ENCODE measurements at places on chromosomes 5 and 9.

GRCh38 chr9:27701016-27701415 is 127.7 kb upstream of the C9orf72 start:
- DNase-seq: no peak

DNA sequence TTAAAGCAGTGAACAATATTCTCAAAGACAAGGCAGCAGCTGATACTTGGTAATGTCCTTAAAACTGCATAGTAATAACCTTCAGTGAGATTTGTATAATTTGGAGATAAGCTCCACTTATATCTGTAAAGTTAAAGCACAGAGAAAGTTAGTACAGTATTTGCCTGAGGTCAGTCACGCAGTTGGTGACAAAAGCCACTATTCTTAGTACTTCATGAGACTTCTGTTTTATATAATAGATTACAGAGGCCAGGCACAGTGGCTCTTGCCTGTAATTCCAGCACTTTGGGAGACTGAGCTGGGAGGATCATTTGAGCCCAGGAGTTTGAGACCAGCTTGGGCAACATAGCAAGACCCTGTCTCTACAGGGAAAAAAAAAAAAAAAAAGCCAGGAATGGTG is 266.4 kb upstream of the DMRT1 start:
- no peak for DNase-seq

DNA sequence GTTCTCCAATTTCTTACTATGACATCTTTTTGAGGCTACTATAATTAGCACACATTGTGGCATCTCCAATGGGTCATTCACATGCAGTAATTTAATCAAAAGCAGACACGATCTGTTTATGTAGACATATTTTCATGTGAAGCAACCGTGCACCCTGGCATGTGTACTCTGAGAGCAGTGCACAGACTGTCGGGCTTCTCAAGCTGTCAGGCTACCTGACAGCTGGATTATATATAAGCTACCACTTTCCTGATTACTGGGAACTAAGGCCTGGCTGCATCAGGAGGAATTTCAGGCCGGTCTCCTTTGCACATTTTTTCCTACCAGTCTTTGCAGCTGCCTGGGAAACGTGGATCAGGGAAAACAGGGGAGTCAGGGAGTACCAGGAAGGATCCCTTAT is 197.5 kb downstream of the MAPKAP1 start:
- DNase-seq: no peak

- DNase-seq: peak; percentile 77
Measured at GRCh38 chr9:133656211-133657119, 20.3 kb downstream of the DBH start.

DNA sequence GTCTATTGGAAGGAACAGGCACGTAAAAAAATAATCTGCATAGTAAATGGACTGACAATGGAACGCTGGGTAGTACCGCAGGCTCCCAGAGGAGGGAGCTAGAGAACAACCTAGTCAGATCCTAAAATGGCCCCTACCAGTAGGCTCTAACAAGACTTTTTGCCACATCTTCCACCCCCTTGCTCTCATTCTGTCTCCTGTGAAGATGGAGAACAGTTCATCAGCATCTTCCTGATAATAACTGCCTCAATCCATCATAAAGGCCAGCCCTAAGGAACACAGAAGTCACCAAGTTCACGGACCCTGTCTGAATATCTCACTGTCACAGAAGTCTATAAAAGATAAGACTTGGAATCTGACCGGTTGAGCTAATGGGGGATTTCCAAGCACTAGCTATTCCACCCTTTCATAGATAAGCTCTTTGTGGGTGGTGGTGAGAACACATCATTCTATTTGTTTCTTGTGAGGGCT is 133.4 kb downstream of the SLC1A3 start:
- peak; percentile 71 for DNase-seq

DNA sequence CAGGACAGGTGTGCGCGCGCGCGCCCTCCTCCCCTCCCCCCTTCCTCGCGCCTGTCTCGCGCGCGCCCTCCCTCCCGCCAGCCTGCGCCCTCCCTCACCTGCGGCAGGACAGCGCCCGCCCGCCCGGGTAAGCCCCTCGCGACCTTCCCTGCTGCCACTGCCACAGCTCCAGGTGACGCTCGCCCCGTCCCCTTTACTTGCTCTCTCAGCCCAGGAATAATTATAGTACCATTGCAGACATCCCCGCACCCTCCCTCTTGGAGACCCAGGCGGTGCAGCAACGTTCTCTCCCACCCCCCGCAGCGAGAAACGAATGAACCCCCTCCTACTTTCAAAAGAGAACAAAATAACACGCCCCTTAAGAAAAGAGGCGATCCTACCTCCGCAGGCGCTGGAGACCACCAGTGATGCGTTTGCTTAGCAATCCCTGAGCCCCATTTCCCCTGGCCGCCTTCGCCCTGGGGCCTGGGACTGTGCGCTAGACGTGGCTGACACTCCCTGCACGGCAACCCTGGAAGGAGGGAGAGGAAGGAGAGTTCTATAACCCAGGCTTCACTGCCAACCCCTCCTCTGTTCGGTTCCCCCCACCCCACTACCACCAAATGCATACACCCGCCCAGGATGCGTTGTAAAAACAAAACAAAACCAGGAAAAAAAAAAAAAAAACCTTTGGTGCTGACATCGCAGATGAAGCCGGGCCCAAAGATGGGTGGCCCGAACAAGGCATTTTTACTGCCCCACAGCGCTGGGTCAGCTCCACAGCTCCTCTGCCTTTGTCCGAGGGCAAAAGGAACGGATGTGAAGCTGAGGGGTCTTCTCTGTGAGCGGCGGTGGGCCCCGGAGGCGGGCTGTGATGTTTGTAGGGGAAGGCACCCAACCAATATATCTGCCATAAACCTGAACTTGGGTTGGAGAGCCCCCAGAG is 5.6 kb upstream of the PURA start:
- peak; percentile 45 for DNase-seq

- DNase-seq: no peak
Measured at GRCh38 chr9:32839013-32839885, 55.9 kb downstream of the TMEM215 start.

DNA sequence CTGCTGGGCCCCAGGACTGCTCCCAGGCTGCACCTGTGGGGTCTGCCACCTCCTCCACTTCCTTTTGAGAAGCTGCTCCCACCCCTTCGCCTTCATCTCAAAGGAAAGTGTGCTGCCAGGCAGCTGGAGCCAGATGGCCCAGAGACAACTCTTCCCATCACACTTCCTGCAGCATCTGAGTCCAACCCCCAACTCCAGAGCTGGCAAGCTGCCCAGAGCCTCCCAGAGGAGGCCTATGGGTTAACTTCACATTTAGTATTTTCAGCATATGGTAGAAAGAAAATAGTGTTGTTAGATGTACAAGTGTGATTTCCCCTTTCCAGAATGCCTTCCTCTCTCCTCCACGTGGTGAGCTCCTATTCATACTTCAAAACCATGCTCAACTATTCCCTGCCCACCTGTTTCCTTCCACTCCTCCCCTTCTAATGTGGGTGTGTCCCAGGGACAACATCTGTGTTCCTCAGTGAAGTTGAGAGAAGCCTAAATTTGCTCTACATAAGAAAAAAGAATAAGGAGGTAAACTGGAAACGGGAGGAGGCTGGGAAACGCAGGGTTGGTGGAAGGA is 38.6 kb upstream of the KCNMB1 start:
- no peak for DNase-seq

DNA sequence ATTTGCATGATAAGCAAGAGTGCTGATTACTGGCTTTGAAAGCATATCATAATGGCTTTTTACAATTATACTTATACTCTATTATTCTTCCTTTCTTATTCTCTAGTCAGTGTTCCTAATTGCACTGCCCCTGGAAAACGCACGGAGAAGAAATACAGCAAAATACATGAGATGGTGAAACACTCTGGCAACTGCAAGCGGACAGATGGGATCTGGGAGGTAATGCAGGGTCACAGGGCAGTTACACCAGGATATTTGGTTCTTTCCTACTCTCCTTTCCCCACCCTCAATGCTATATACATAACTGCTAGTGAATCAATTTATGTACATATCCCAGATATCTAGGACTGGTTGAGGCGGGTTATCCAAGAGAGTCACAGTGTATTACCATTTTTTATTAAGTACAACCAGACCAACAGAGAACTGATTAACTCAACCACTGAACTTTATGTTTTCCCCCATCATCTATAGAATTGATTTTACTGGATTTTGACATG is 423.7 kb downstream of the ZSWIM6 start:
- no peak for DNase-seq

- no peak for DNase-seq
Measured at GRCh38 chr9:73805853-73806458, 654.3 kb downstream of the ANXA1 start.

DNA sequence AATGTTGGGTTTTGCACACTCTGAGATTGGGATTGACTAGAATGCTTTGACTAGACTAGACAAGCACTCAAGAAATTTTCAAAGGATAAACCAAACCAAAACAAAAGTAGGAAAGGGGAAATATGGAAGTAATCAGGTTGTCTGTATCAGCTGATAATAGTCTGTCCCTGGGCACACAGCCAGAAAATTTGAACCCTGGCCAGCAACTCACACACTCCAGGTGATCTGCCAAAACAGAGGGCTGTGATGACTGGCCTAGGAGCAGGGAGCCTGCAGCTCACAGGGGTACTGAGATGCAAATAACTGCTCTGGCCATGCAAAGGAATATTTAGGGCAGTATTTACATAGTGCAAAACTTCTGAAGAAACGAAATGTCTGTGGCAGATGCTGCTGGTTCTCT is 112.3 kb upstream of the SMIM23 start:
- no peak for DNase-seq

DNA sequence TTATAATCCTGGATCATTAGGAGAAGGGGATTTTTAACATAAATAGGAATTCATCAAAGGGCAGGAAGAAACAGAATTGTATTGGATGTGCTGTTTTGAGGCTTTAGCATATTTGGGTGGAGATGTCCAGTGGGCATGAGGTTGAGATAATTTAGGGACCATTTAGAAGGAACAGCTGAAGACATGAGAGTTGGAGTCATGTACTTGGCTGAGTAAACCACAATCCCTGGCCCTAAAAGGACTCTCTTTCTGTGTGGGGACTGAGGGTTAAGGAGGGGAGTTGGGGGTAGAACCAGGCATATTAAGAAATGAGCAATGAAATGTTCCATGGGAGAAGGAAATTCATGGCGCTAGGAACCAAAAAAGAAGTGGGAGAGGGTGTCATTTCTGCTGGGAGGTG is 61.5 kb downstream of the DCP2 start:
- DNase-seq: no peak

DNA sequence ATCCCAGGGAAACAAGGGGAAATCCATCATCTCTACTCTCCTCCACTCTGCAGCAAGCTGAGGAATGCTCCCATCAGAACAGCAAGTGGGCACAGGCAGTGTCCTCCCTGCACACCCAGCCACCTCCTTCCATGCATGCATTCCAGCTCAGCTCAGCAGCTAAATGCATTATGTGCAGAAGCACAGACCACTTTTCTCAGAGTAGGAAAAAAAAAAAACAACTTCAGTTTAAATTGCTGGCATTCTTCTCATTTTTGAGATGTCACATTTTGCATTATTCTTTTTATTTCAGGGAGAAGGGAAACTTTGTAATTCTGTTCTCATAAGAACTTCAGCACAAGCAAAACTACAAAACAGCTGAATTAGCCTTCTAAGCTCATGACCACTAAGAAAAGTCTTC is 312.2 kb downstream of the SEMA5A start:
- no peak for DNase-seq

DNA sequence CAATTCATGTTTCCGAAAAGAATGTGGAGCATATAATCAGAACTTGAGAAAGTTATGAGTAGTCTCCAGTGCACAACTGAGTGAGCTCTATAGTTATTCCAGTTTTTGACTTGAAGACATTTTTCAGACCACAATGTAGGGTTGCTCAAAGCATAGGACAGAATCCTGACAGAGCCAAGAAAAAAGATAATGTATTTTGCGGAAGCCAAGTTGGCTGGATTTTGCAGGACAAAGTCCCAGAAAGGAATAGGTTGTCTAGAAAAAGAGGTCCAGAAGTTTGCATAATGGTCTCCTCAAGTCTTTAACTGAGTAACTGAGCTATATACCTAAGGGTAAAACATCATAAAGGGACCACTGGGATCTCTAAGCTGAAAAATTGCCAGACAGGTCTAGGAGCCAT is 1028.0 kb downstream of the TAF11L14 start:
- DNase-seq: no peak

DNA sequence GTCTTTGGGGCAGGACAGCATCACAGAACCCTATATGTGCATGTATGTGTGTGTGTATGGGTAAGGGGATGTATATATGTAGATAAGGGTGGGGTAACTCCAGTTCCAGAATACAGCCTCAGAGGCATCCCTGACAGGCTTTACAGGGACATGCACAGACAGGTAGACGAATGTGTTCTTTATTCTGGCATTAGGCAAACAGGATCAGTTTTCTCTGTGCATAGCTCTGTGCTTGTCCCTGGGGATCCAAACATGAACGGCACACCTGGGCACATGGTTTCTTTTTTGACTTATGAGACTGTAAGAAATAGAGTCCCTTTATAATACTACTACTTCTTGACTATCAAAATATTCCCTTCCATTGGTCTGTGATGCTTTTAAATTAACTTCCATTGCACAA is 120.6 kb downstream of the TRIO start:
- DNase-seq: no peak

GRCh38 chr9:68651280-68651893 is 53.7 kb upstream of the PIP5K1B start:
- DNase-seq: no peak

DNA sequence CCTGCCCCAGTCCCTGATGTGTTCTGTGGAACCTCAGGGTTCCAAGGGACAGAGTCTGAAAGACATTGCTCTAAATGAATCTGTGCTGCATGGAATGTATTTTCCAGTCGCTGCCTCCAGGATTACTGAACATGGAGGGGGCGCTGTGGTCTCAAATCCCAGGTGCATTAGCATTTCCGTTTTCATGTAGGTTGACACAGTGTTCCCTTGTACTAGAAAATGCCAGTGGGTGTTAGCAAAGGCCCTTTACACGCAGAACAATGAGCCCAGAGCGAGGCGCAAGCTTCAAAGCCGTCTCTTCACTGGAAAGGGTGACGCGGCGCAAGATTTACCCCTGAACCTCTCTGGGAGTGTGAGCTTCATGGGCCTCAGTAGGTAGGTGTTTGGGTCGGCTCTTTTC is 308.3 kb downstream of the SLIT3 start:
- no peak for DNase-seq

GRCh38 chr9:105067895-105068580 is 140.1 kb upstream of the ABCA1 start:
- DNase-seq: no peak

- DNase-seq: no peak
Measured at GRCh38 chr9:101311758-101312420, 72.9 kb downstream of the BAAT start.

- DNase-seq: no peak
Measured at GRCh38 chr9:131744720-131745201, 4.9 kb upstream of the RAPGEF1 start.

- DNase-seq: no peak
Measured at GRCh38 chr5:171863935-171864334, 78.3 kb downstream of the SMIM23 start.

- no peak for DNase-seq
Measured at GRCh38 chr9:100499460-100499859, 26.5 kb downstream of the TMEFF1 start.

GRCh38 chr5:150082374-150082773 is 4.0 kb downstream of the CSF1R start:
- DNase-seq: no peak

GRCh38 chr9:121268851-121269641 is 1.1 kb downstream of the GSN start:
- DNase-seq: no peak
